ENCODE measurements at places on chromosomes 5 and 9.

DNA sequence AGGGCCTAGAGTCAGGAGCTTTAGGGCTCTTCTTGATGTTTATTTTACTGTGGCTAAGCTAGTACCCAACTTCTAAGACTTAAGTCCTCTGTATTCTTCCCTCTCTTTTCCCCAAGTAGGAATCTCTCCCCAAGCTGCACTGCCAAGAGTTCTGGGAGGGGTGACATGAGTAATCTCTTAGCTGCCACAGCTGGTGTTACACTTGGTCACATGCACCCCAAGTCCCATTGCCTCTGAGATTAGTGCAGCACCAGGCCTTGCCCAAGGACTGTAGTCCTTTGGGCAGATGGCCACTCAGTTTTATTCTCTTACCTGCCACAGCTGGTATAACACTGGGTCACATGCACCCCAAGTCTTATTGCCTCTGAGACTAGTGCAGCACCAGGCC, 114.7 kb upstream of the RIOK2 start:
- DNase-seq, result no peak

DNA sequence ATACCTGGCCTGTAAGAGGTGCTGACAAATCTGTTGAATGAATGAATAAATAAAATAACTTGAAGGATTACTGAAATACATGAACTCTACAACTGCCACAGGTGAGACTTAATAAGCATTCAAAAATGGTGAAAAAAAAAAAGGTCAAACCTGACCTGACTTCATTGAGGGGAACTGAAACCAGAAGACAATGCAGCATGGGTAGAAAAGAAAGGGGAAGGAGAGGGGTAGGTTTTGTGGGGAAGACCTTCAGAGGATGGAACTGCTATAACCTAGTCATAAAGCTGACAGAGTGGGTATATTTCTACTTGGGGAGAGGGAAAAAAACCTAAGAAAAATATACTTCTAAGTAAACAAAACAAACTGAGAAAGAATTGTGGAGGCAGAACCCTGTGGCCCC, 56.6 kb downstream of the RASEF start:
- no peak for DNase-seq

DNA sequence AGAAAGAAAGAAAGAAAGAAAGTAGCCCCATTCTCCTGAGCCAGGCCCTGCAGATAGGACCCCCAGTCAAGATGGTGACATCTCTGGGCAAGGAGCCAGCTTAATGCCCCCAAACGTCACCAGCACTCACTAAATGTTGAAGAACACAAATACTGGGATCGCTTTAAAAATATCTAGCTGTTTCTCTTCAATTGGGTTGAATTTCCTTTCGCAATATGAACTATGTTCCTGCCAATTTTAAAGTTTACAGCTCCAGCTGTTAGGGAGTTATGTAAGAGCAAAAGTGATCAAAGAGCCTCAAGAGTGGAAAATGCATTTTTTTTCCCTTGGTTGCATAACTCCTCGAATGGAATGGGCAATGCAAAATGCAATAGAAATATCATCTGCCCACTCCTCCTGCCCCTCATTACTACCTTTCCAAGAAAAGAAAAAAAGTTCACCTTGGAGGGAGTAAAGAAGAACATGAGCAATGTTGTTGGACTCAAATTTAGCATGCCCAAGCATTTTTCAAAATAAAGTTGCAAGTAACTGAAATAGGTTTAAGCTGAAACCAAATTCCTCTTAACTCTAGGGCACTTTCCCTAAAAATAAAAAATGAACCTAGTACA, 244.2 kb upstream of the PIK3R1 start:
- DNase-seq, result no peak

DNA sequence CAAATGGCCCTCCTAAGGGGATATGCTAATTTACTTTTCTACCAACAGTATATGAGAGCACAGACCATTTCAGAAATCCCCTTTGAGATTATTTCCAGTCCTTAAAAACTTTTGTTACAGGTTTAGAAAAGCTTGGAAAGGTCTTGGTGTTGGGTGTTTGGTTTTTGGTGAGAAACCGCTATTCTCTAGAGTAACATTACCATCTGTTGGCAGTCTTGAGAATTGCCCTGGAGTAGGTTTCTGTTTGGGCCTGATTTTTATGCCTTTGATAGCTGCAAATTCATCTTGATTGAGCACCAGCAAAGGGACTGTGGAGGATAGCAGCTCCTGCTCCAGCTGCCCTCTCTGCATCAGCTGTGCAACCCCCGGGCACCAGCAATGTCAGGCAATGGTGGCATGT, 8.0 kb downstream of the NUDT2 start:
- no peak for DNase-seq

- no peak for DNase-seq
Observed at GRCh38 chr5:144177548-144177947, 6.9 kb downstream of the KCTD16 start.

- DNase-seq, result no peak
Observed at GRCh38 chr9:20042128-20042711, 253.4 kb upstream of the SLC24A2 start.
